ENCODE measurements at places on chromosomes 1 and 21.

DNA sequence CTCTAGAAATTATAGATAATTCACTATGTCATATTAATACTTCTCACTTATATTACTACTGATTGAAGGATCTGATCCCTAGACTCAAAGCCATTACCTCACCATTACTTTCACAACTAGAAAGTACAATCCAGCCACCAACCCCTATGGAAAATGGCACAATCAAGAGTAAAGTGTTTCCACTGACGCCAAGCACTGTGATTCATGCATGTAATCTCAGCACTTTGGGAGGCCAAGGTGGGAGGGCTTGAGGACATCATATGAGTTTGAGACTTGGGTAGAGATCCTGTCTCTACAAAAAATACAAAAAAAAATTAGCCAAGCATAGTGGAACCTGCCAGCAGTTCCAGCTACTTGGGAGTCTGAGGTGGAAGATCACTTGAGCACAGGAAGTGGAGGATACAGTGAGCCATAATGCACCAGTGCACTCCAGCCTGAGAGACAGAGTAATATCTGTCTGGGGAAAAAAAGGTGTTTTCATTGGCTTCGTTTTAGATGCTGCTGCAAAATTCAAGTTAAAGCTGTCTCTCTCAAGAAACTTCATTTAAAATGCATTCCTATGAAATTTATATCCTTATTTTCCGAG, 126.5 kb downstream of the AKT3 start:
- no peak for DNase-seq

- no peak for DNase-seq
These were observed 56.3 kb upstream of the GALNT2 start for GRCh38 chr1:230010603-230011332.

DNA sequence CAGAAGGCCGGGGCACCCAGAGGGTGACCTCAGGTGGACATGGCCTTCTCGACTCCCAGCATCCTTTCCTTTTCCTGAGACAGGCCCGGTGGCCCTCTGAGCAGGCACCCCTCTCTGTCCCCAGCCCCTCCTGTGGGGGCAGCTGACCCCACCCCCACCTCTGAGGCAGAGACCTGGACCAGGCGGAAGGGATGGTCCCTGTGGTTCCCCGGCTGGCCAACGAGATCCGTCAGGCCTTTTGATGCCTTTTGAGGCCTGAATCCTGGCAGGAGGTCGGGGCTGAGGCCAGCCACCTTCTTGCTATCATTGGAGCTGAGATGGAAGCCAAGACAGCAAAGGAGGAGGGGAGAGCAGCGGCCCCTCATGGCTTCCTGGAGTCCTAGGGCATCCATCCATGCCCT, 50.2 kb upstream of the ACTRT2 start:
- no peak for DNase-seq

DNA sequence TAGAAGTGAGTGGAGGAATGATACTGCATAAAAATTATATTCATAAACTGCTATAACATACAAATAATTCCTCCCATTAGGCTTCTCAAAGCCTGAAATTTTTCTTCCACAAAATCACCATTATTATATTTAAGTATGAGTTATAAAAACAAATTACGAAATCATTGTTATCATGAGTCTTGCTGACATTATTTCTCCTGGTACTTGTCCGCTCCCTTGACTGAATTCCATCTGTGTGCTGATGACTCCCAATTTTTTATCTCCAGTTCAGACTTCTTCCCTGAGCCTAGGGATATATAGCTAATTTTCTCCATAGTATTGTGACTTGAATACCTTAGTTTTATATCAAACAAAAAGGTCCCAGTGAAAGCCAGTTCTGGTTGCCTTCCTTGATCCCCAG, 268.2 kb downstream of the HMCN1 start:
- DNase-seq = no peak

DNA sequence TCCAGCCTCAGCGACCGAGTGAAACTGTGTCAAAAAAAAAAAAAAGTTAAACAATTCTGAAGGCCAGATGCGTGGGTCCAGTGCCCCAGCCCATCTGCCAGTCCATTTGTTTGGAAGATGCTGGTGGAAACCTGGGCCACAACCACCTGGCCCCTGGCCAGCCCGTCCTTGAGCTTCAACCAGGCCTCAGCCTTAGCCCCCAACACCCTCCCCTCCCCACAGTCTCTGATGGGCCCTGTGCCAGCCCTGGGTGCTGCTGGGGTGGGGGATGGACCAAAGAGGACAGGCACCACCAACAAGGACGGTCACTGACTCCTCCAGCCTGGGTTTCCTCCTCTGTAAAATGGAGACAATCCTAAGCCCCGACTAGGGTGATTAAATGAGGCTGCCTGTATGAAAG, 19.6 kb upstream of the PLEKHG5 start:
- DNase-seq = no peak

Measured in stimulated activated CD4-positive, alpha-beta T cell treated with anti-CD3 and anti-CD28 coated beads, Interleukin-1b, Interleukin-23, amount 100 ng/mL, for 1 hour (primary cell).